Activated gamma-delta T cell (primary cell): ENCODE measurements at places on chromosomes 1 and 21.

DNA sequence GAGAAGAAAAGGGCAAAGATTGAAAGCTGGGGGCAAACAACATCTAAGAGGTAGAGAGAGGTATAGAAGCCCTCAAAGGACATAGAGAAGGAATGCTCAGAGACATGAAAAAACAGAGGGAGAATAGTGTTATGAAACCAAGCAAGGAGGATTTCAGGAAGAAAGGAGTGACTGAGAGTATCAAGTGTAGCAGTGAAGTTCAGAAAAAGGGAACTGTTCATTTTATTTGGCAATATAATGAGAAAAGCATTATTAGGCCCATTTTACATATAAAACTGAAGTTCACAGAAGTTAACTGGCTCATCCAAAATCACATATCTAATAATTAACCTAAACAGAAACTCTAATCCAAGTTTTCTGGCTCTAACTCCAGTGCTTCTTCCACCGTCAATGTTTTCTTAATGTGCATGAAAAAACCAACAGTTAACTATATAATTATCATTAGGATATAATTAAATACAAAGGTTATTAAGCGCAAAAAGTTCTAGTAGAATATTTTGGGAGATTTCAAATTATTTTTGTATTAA is 17.7 kb downstream of the NEXN start:
- DNase-seq: no peak

DNA sequence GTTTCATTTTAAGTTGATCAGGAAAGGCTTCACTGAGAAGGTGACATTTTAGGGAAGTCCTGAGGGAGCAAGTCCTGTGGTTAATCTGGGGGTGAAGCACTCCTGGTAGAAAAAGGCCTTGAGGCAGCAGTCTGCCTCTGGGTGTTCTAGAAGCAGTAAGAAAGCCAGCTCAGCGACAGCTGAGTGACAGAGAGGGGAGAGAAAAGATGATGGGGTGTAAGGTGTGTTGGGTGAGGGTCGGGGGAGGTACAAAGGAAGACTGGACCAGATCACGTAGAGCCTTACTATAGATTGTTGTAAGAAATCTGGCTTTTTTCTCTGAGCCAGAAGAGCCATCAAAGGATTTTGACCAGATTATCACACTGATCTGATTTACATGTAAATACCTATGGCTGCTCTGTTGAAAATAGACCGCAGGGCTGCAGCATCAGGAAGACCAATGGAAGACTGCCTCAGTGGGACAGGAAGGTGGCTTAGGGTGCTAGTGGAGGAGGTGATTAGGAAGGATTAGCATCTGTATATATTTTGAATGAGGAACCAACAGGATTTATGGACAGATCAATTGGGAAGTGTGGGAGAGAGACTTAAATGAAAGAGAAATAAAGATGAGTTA is 131.2 kb downstream of the CDC7 start:
- DNase-seq: no peak

- DNase-seq: no peak
Measured at GRCh38 chr1:41652384-41653265, 168.1 kb upstream of the EDN2 start.

- no peak for DNase-seq
Measured at GRCh38 chr1:214913966-214914365, 168.6 kb upstream of the KCNK2 start.

GRCh38 chr1:113534130-113534817 is 144.0 kb downstream of the MAGI3 start:
- no peak for DNase-seq
